Fibroblast of skin of abdomen (primary cell): ENCODE measurements at places on chromosomes 1 and 21.

- no peak for DNase-seq
Measured at GRCh38 chr1:82052563-82052962, 251.8 kb downstream of the ADGRL2 start.

DNA sequence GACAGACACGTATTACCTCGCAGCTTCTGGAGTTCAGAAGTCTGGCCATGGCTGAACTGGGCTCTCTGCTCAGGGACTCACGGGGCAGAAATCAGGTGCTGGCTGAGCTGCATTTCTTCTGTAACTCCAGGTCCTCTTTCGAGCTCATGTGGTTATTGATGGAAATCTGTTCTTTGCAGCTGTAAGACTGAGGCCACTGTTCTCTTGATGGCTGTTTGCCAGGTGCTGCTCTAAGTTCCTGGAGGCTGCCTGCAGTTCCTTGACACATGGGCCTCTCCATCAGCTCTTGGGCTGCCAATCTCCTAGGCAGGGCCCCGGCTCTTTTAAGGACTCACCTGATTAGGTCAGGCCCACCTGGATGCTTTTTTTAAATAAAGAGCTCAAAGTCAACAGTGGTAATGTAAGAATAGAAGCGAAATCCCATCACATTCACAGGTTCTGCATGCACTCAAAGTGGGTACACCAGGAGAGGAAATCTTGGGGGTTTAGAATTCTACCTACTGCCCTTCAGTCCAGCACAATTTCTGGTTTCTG lies 139.1 kb downstream of the KAZN start:
- no peak for DNase-seq

- DNase-seq: no peak
Measured at GRCh38 chr1:248631354-248632008, 3.4 kb downstream of the OR2T11 start.

DNA sequence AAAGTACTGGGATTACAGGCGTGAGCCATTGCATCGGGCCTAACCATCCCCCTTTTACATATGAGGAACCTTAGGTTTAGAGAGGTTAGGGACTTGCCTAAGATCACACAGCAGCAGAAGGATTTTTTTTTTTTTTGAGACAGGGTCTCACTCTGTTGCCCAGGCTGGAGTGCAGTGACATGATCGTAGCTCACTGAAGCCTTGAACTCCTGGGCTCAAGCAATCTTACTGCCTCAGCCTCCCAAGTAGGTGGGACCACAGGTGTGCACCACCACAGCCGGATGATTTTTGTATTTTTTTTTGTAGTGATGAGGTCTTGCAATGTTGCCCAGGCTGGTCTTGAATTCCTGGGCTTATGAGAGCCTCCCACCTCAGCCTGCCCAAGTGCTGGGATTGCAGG lies 2.2 kb upstream of the C1orf167 start:
- DNase-seq: no peak

- DNase-seq: no peak
Measured at GRCh38 chr1:231232870-231233734, 7.9 kb upstream of the GNPAT start.

DNA sequence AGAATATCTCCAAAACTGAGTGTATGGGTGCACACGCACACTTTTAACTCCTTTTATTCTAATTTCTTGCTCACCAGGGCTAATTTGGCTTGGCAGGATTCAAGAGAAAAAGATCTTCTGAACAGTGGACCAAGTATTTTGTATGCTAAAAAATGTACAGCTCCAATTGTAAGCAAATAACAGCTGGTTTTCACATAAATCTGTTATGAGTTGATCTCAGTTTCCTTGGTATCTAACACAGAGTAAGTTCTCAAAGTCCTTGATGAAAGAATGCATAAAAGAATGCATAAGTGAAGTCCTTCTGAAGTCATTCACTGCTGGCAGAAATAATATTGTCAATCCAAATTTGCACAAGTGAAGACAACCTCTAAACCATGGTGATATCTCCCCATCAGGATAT lies 213.0 kb downstream of the OMA1 start:
- no peak for DNase-seq

- no peak for DNase-seq
Measured at GRCh38 chr1:114466334-114467014, 44.5 kb downstream of the TRIM33 start.

GRCh38 chr1:1198423-1199140 lies 7.8 kb downstream of the TNFRSF18 start:
- no peak for DNase-seq

GRCh38 chr21:36723371-36723881 lies 24.5 kb downstream of the SIM2 start:
- no peak for DNase-seq

DNA sequence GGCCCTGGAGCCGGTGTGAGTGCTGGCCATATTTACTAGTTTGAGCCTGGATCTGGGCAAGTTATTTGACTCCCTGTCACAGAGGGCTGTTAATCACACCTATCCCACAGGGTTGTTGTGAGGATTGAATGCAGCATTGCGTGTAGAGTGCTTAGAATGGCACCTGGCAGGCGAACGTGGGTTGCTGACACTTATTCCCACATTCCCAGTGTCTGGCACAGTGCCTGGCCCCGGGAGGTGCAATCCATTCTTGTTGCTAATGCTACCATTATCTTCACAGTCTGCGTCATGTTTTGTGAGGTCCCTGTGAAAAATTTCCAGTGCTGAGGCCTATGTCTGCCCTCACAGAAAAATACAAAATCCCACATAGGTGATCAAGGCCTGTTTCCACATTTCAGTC lies 66.1 kb downstream of the CD2 start:
- DNase-seq: peak; percentile 95

DNA sequence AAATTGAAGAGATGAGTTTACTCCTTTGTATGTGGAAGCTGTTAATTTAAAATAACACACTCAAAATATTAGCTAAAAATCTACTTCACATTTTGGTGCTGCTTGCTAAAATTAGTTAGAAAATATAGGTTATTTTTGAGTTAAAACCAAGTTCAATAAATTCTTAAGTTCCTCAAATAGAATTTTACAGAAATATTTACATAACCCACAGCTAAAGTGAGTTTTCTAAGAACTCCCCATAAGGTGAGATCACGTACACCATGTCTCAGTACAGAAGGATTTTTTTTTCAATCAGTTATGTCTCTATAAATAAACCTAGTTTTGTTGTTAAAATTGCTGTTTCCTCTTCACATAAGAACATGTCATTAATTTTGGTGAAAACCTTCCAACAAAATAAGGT lies 108.0 kb downstream of the SDCCAG8 start:
- no peak for DNase-seq

DNA sequence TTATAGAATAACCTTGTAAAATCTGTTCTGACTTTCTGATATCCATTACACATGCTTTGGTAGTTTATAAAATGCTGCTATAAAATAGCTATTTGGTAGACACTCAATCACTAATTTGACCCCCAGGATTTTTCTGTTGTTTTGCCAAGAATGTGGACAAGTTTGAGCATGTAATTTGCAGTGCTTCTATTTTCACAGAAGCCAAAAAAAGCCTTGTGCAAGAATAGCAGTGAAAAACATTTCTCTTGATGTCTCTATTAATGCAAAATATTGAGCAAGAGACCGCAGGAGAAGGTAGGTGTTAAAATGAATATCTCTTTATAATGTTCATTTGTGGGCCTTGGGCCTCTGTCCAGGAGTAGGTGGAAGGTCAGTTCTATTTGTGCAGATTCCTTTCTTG lies 22.5 kb downstream of the MAP3K7CL start:
- DNase-seq: peak; percentile 75

DNA sequence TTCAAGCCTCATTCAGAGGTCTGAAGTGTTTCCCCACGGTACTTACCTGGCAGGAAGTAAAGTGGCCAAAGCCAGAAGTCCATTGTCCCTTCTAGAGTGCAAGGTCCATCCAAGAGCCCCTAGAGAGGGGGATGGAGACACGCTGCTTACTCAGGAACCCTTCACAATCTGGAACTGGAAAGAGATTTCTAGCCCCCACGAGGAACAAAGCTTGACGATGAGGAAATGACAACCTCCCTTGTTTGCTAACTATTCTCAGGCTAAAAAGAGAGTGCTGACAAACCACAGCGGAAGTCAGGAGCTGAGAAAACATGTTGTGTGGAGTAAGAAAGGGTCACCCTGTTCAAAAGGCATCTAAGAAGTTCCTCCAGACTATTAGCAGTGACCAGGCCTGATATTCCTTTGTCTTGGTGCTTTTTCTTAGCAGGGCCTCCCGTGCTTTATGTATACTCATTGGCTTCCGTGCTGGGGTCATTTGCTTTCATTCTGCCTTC lies at the start of gene FCMR:
Gene FCMR (minus strand): TSS at position 170 of the 494 bp plus-strand sequence. CDS start 87 bp downstream, at position 83.
- no peak for DNase-seq

GRCh38 chr1:100422065-100422464 lies 69.8 kb downstream of the CDC14A start:
- DNase-seq: no peak

GRCh38 chr1:228004331-228004855 lies 2.4 kb upstream of the WNT3A start:
- DNase-seq: no peak

- peak; percentile 95 for DNase-seq
Measured at GRCh38 chr1:51969038-51969705, 21.3 kb downstream of the RAB3B start.

DNA sequence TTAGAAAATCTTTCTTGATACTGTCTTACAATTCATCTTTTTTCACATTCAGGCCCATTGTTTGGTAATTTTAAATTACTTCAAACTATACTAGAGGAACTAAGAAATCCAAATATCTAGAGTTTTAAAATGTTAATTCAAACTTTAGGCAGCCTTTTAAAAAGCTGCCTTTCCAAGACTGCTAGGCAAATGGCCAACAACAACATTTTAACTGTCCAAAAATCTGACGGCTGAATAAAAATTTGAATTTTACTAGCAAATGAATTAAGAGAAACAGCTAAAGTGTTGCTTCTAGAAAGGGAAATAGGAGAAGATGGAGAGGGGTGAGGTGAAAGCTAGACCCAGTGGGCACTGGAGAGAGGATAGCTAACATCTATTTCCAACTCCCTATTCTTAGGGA lies 17.2 kb downstream of the DPYD start:
- peak; percentile 24 for DNase-seq

- DNase-seq: no peak
Measured at GRCh38 chr1:2948001-2948750, 73.1 kb upstream of the ACTRT2 start.

GRCh38 chr1:204075890-204076846 lies 3.3 kb downstream of the SOX13 start:
- no peak for DNase-seq

DNA sequence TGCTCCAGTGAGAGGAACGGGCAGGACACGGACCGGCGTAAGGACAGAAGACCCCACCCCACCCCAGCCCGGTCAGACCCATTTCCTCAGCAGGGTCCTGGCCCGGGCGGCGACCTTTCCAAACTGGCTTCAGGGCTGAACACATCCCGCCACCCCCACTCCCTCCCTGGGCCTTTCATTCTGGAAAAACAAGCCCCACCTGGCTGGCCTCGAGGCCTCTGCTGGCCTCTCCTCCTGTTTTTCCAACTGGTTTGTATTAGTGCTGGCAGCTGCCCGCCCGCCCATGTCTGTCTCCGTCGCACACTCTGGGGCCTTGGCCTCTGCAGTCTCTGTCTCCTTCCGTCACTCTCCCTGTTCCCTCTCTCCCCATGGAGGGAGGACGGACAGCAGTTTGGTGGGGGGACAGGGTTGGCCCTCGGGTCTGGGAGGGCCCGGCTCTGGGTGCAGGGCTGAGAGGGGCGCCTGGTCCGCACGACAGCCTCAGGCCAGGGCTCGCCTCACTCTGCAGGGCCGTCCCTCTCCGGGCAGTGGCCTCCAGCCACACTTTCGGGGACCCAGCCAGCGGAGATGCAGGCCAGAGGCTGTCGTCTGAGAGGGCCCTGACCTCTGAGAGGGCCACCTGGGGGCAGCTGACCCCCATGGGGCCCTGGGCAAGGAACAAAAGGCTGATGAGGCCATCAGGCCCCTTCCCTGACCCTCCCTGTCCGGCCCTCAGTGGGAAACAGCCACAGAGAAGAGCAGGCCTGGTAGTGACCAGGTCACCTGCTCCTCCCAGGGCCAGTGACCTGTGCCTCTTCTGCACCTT lies 1.5 kb upstream of the MXRA8 start:
- DNase-seq: peak; percentile 85

DNA sequence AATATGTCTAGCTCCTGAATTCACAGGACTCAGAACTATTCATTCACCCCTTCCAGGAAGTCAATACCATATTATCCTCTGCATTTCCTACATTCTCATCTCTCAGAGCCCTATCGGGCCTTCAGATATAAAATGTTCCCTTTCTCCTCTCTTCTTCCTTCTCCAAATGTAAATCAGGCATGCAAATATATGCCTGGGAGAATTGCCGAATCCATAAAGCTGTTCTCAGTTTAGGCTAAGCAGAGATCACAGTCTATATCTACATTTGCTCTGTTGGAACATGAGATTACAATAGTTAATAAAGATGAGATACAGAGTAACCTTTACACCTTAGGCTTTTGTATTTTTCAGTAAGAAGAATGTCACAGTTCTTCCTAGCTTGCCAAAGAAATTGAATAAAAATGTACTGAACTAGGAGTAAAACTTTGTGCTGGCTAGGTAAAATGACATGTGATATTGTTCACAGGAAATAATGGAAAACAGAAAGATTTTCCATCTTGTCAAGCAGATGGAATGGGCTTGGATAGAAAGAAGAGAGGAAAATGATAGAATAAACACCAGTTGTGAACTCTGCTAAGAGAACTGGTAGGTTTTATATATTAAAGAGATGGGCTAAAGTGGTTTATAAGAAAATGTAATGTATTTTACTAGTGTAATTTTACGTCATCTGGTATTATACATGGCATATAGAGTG lies 161.5 kb downstream of the NRIP1 start:
- no peak for DNase-seq

- DNase-seq: no peak
Measured at GRCh38 chr1:228280106-228280901, 72.5 kb downstream of the OBSCN start.

- peak; percentile 83 for DNase-seq
Measured at GRCh38 chr1:207034998-207035397, 2.4 kb upstream of the C1orf116 start.

GRCh38 chr21:43733060-43733459 lies 14.1 kb downstream of the PDXK start:
- no peak for DNase-seq

DNA sequence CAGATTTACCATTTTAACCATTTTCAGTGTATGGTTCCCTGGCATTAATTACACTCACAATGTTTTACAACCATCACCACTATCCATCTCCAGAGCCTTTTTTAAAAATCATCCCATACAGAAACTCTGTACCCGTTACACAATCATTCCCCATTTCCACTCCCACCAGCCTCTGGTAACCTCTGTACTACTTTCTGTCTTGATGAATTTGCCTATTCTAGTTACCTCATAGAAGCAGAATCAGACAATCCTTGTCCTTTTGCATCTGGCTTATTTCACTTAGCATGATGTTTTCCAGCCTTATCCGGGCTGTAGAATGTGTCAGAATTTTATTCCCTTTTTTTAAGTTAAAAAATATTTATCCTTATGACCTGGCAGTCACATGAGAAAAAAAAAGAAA lies 33.0 kb downstream of the PGM1 start:
- no peak for DNase-seq

- no peak for DNase-seq
Measured at GRCh38 chr1:231871878-231872277, 245.3 kb downstream of the DISC1 start.

DNA sequence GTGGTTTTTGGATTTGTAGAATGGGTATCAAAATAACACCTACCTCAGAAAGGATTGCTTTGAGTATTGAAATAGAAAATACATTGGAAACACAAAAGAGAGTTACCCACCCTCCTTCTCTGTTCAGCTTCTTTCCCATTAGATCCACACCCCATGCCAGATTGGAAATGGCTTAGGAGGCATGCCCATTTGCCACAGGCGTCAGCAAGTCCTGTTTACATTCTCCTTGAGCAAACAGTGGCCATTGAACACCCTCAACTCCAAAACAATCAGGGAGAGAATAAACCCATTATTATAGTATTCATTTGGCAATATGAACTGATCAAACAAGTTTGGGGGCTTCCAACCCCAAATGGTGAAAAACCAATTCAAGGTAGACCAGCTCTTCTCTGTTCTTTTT lies 2.4 kb downstream of the ELAPOR1 start:
- DNase-seq: no peak
